Activated CD4-positive, alpha-beta T cell treated with anti-CD3 and anti-CD28 coated beads, Interleukin-2, amount 50 U/mL, for 48 hours (primary cell): ENCODE measurements at places on chromosomes 7 and 10.

DNA sequence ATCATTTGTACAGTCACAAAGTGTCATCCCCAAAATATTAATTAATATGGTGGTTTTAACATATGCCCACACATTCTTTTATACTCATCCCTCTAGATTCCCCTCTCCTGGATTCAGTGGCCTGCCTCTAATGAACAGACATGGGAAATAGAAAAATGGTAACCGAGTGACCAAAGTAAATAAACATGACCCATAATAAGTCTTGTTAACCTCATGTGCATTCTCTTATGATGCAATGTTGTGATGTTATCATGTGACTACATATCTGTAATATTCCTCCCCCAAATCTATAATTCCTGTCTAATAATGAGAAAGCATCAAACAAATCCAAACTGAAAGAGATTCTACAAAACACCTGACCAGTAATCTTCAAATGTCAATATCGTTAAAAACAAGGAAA is 164.5 kb upstream of the PRSS1 start:
- no peak for DNase-seq

DNA sequence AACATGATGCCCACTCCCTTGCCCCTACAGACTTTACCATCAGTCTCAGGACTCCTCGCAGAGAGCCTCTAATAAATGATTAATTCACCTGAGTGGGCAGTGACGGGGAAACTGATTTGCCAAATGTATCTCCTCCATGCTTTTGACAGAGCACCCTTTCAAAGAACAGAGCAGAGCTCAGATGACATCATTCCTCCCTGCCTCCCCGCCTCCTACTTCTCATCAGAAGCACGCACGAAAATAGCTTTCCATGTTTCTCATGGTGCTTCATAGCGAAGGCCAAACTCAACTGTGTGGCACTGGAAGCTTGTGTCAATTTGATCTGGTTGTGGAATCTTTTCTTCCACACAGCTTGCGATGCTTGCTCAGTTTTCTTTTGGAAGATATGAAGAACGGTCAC is 442.5 kb downstream of the RPS24 start:
- no peak for DNase-seq

GRCh38 chr7:28230261-28230660 is 49.7 kb upstream of the JAZF1 start:
- no peak for DNase-seq

- DNase-seq, result no peak
Observed at GRCh38 chr10:108204528-108205305, 1040.2 kb upstream of the SORCS1 start.

GRCh38 chr10:29329420-29329819 is 40.5 kb downstream of the LYZL1 start:
- DNase-seq, result no peak

DNA sequence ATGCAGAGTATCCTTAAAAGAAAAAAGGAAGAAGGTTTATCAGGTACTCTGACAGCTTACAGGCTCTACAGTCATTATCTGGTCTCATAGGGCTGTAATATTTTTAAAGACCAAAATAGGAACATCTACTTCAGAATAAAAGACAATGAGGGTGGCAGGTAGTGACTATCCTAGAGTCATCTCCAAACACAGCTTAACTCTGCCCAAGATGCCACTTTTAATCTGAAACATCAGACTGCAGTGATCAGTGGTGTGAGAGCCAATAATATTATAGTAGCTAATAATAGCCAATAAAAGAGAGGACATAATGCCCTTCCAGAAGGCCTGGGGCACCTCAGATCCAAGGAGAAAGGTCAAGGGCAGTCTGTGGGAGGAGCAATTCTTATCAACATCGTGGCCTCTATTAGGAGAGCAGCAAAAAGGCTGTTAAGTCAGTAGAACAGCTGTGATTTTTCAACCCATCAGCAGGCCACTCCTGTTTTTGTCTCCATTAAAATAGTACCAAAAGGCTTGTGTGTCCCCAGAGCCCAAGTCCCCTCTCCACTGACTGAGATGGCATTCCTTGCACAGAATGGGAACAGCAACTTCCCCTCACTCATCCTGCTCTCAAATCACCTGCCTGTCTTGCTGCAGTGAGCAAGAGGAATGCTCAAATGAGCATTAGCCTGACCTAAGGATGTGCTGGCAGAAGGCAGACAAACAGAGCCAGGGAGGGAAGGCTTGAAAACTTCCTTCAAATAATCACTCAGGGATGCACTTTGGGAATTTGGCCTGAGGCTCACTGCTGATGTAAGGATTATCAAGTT is 20.7 kb upstream of the SPOCK2 start:
- DNase-seq, result no peak

GRCh38 chr7:27179503-27180430 is 5.3 kb downstream of the HOXA11 start:
- DNase-seq, result peak; percentile 70

- DNase-seq, result no peak
Observed at GRCh38 chr7:132782777-132783640, 206.7 kb upstream of the PLXNA4 start.

DNA sequence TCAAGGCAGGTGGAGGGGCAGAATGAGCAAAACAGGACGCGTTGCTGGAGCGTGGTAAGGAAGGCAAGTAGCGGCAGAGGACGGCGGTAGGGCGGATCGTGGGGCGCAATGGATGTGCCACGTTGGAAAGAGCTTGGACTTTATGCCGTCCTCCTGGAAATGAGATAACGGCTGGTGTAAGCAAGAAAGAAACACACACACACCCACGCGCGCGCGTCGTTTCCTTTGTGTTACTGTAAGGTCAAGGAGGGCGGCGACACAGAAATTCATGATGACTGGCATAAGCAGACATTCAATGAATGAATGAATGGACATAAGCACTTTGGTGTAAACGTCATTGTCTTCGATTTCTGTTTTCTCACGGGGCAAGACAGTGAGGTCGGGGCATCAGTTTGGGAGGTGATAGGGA is 683 bp upstream of the ENTPD7 start:
- DNase-seq, result peak; percentile 83

- DNase-seq, result no peak
Observed at GRCh38 chr7:14207138-14207537, 217.7 kb upstream of the ETV1 start.

DNA sequence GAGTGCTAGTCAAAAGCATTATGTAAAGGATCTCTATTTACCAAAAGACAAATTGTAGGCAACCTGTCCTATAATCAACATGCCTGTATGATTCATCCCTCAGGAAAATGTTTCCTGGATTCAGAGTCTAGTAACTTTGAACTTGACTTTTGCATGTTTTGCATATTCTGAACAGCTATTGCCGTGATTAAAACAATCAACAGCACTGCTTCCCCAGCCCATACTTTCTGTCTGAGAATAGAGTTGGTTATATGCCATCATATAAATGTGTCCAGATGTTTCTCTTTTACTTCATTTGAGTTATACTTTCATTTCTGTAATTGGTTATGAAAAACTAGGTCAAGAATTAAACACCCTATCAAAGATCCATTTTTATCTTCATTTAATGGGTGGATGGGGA is 83.5 kb downstream of the ZMYND11 start:
- DNase-seq, result no peak

GRCh38 chr7:37476428-37476827 is 27.8 kb upstream of the ELMO1 start:
- DNase-seq, result no peak

GRCh38 chr7:111832174-111832573 is 269.9 kb upstream of the IMMP2L start:
- no peak for DNase-seq

DNA sequence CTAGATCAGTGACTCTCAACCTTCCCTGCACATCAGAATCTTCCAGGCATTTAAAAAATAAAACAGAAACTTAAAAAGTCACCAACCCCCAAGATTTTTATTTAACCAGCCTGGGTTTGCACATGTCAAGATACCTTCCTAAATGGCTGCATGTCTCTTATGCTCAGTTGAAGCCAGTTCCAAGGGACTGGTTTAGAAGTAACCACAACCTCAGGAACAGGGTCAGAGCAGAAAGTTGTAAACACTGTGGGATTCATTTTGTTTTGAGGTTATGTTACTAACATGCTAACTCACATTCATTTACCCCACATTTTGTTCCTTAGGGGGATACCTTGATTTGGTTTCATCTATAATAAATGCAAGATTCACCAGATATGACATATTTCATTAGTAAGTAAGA is 72.9 kb downstream of the PKD1L1 start:
- DNase-seq, result no peak

- DNase-seq, result no peak
Observed at GRCh38 chr10:122553341-122553740, 7.2 kb upstream of the DMBT1 start.

DNA sequence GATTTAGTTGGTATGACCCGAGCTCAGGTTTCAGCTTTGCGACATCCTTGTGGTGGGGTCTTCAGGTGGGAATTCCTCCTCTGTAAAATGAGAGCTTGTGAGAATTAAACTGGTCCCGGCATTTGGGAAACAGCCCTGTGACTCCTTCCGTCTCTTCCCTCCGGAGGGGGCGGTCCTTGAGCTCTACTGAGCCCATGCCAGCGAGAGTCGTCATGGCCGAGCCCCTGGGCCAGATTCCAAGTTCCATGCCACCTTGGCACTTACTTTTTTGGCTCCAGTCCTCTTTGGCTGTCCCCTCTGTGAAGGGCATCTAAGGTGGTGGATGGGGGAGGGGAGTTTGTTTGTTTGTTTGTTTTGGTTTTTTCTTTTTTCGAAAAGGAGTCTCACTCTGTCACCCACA is 47.6 kb downstream of the GTF2IRD1 start:
- no peak for DNase-seq

DNA sequence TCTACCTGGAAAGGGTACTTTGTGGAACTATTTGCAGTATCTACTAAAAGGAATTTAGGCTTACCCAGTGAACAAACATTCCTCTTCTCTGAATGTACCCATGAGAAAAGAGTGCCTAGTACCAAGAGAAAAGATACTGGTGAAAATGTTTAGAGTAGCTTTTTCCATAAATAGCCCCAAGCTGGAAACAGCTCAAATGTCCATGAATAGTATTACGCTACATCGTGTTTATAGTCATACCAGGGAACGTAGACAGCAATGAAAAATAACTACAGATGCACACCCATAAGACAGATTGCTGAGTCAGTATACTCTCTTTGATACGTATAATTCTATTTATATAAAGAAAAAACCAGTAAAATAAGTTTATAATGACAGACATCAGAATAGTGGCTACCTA is 285.9 kb downstream of the KLF6 start:
- no peak for DNase-seq

DNA sequence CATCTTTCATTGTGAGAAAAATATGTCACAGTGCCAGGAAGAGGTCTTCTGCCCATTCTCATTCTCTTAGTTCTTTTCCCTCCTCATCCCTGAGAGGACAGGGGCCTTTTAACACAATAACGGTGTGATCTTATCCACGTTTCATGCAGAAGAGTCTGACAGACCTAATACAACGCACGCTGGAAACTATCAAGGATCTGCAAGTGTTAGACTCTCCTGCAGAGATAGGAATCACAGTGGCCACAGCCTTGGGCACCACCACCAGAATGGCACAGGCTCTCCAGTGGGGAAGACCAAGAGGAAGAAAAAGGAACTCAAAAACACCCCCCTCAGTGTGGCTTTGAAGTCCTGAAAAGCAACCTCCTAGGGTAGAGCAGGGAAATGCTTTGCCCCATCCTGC is 72.6 kb upstream of the LAMB4 start:
- DNase-seq, result no peak

- DNase-seq, result no peak
Observed at GRCh38 chr10:59181668-59182067, 5.2 kb downstream of the PHYHIPL start.

DNA sequence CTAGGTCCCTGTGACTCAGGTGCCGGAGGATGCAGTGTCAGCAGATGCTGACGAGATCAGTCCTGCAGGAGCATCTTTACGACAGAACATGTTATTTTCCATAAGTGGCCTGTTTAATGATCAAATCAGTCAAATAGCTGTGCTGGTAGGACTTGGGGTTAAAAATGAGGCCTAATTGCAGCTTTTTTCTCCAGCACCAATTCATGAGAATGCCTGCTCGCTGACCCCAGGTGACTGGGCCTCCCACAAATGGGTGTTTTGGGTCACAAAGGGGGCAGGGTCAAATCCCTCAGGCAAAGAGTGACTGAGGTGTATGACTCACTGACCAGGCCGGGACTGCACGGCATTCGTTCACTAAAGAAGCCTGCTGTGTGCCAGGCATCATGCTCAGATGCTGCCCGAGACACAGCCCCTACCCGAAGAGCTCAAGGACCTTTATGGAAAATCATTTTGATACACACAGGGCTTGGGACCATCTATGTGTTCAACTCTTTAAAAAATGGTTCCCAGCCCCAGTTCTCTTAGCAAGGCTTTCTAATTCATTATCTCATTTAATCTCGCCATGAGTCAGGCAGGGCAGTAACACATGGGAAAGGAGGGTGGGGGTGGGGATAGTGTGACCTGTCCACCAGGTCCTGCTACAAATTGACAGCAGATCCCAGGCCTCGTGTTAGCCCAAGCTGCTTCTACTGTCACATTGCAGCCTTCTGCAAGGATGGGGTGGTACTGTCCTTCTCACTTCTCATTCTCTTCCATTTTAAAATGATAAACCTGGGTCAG is 21.1 kb downstream of the ZNF775 start:
- DNase-seq, result no peak

DNA sequence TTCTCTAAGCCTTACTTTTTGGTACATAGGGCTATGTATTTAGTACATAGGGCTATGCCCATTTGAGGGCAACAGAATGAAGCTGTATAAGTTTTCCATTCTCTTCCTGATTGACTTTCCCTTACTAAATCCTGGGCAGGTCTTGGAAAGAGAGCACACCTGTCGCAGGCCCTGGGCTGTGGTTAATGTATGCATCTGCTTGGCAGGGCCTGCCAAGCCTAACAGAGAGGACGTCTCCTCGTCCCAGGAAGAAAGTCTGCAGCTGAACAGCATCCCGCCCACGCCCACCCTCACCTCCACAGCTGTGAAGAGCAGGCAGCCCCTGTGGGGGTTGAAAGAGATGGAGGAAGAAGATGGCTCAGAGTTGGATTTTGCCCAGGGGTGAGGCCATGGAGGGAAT is 8.9 kb upstream of the PVRIG start:
- DNase-seq, result no peak

- no peak for DNase-seq
Observed at GRCh38 chr10:111836571-111836970, 347.0 kb downstream of the GPAM start.

DNA sequence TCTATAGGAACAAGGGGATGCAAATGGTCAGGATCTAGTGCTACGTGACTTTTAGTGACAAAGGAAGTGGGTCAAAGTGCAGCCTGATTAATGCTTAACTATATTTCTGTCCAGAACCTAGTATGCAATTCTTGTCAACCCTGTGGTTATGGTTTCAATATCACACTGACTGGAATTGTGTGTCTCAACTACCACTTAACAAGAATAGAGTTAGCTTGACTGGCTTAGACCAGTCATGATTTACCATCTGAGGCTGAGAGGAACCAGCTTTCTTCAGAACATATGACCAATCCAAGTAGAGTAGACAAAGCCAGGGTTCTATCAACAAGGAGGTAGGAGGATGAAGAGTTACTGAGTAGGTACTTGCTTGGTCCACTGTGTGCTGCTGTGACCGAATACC is 54.4 kb downstream of the MYPN start:
- DNase-seq, result no peak

GRCh38 chr7:151628846-151629604 is 109.3 kb upstream of the RHEB start:
- DNase-seq, result no peak
